ENCODE measurements at places on chromosomes 1 and 21.

GRCh38 chr1:4674676-4675075 is 20.3 kb downstream of the AJAP1 start:
- no peak for DNase-seq

GRCh38 chr21:36396325-36396724 is 11.1 kb downstream of the CHAF1B start:
- no peak for DNase-seq

GRCh38 chr1:169731446-169731845 is 2.4 kb downstream of the SELE start:
- DNase-seq: no peak

- no peak for DNase-seq
These were observed 3.8 kb downstream of the EFNA3 start for GRCh38 chr1:155082301-155083051.

GRCh38 chr1:205443585-205444299 is 12.1 kb downstream of the BLACAT1 start:
- no peak for DNase-seq

- no peak for DNase-seq
These were observed 154.0 kb downstream of the RWDD3 start for GRCh38 chr1:95388031-95388430.

DNA sequence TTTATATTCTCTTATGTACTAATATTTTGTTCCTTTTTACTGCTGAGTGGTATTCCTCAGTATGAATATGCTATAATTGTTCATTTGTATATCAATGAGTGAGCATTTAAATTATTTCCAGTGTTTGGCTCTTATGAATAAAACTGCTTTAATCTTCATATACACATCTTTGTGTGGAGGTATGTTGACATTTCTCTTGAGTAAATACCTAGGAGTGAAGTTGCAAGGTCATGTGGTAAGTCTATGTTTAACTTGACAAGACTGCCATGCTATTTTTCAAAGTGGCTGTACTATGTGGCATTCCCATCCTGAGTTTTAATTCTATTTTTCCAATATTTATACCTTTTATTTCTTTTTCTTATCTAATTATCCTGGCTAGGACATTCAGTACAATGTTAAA is 124.2 kb downstream of the ADSS2 start:
- no peak for DNase-seq

GRCh38 chr1:171116676-171117075 is 26.0 kb downstream of the FMO3 start:
- DNase-seq: no peak

GRCh38 chr1:35718492-35719336 is at the start of gene C1orf216:
TSS of gene C1orf216 (minus strand) at chr1:35718884. CDS start at chr1:35716321, 2,563 bp downstream.
- peak; percentile 54 for DNase-seq

- no peak for DNase-seq
These were observed 7.1 kb upstream of the MATN1 start for GRCh38 chr1:30730346-30731108.

DNA sequence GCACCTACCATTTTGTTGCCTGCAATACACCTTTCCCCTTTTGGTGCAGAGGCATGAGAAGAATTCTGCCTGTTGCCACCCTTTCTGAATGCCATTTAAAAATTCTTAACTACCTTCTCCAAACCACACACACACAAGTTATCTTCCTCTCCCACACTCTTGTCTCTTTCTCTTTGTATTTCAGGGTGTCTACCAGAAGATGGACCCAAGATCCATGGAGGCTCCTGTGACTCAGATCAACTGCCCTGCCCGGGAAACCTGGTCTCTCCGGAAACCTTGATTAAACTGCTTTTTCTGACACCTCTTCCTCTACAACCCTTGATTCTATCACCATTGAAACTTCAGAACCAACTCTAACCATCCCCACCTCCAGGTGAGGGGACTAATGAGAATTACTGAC is 2.4 kb upstream of the TARS2 start:
- no peak for DNase-seq

DNA sequence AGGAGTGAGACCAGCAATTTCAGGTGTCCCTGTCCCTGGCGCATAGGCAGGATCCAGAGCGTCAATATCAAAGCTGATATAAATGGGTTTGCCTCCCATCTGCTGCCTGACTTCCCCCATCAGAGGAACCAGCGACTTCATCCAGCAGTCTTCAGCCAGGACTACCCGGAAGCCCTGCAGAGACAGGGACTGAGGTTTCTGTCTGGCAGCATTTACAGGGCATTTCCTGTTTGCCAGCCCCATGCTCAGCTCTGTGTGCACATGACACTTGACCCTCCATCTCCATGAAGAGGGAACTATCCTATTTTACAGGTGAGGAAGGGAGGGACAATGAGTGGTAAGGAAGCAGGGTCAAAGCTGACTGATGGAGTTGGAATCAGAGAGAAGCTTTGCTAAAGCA is 7.2 kb downstream of the AGMAT start:
- no peak for DNase-seq

- no peak for DNase-seq
These were observed 134.9 kb downstream of the CLEC20A start for GRCh38 chr1:178361847-178362246.

GRCh38 chr1:154859786-154860155 is 10.3 kb downstream of the KCNN3 start:
- no peak for DNase-seq

DNA sequence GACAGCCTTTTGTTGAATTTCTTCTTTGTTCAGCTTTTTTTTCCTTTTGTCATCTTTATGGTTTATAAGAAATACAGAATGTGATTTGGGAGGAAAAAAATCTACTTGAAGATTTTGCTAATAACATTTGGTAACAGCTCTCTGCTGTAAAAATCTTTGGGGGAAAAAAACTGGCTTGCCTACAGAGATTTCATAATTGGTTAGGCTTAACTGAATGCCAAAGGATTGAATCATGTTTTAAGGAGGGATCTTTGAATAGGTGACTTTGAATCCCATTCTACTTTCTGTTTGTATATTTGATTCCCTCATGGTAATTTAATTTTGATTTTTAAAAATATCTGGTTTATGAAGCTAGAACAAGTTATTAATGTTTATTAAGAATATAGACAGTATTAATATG is 3.2 kb downstream of the BTF3L4 start:
- no peak for DNase-seq
